ENCODE measurements at places on chromosomes 4 and X.

DNA sequence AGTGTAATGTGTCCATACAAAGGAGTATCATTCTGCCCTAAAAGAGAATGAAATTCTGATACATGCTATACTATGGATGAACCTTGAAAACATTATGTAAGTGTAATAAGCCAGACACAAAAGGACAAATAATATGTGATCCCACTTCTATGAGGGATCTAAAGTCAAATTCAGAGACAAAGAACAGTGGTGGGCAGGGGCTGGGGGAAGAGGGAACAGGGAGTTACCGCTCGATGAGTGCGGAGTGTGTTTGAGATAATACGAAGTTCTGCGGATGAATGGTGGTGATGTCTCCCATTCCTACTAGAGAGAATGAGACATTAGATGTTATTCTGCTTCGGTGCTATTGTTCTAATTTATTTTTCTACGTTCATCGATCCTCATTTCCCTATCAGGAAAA is 46.1 kb upstream of the TLR2 start:
- DNase-seq, result no peak

GRCh38 chr4:117784266-117784665 is 250.0 kb upstream of the NDST3 start:
- no peak for DNase-seq

GRCh38 chr4:45131020-45131419 is 404.7 kb upstream of the GNPDA2 start:
- DNase-seq, result no peak

- no peak for DNase-seq
Measured at GRCh38 chrX:102712216-102712966, at the start of gene GPRASP2. Gene GPRASP2 (plus strand): TSS chrX:102712448. CDS start chrX:102714870, 2,422 bp downstream.

DNA sequence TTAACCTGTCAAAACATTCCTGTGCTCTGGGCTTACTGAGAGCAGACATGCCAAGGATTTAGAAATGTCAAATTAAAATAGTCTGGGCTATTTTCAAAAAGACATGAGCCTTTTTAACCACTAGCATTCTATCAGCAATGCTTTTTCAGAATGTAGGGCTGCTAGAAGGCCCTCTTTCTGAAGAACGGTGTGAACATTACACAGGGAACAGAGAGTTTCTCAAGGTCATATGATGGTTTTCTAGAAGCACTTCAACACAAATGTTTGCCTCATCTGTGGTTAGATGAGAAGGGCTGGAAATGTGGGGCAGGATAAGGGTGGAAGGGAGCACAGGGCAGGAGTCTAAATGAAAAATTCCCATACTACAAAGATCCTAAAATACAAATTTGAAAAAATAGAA is 39.3 kb downstream of the GRIA3 start:
- no peak for DNase-seq

- no peak for DNase-seq
Measured at GRCh38 chr4:3314706-3315260, 22.0 kb downstream of the RGS12 start.

DNA sequence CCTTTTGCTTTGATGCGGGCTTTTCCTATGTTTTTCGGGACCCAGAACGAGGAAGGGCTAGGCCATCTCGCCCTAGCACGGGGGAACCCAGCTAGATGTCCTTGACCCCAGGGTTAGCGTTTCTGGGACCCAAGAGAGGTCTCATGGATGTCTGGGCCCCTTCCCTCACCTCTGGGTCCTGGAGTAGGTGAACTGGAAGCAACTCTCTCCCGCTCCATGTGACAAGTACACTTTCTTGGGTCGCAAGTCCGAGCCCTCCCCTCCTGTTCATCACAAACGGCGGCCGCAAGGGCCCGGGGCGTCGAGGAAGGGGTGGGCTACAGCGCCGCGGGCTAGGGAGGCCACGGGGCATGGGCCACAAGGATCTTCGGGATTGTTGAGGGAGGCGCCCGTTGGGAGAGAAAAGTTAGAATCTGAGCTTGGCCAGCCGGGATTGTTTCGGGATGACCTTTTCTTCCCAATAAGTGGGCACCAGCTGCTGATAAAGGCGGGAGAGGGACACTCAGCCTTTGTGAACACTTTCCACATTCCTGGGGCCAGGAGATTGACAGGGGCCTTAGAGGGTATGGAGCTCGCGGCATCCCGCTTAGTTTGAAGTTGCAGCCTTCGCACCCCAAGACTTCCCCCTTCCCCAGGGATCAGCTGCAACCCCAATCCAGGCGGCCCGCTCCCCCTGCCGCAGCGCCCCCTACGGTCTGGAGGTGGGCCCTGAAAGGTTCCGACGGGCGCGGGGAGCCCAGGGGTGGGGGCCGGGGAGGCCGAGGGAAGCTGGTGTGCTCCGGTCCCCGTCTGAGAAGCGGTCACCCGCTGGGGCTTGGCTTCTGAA is 136.9 kb upstream of the ZIC3 start:
- DNase-seq, result no peak

DNA sequence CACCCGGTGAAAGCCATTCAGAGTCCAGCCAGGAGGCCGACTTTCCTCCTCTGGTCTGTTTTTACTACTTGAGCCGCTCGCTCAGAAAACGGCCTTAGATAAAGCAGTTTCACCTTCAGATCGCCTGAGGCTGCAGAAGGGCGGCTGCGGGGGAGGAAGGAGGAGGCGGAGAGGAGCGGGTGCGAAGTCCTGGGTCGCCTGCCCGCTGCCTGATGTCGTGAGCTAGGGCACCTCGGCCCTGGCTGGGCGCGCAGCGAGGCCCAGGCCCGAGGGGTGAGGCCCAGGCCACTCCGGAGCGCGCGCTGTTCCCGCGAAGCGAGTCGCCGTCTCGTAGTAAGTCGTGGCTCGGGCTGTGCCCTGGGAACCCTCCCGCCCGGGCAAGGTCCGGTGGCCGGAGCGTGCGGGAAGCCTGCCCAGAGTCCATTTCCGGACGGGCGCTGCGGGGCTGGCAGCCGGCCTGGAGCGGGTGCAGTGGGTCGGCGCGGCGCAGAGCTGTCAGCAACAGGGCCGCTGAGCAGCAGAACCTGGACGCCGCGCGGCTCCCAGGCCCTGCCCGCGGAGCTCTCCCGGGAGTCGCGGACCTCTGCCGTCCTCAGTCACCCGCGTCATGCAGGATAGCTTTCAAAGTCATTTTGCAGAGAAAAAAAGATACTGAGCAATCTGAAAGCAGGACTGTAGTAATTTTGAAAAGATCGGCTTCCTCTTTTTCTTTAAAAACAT is 18.6 kb downstream of the TRIM2 start:
- DNase-seq, result no peak
